ENCODE measurements at places on chromosomes 6 and 20. TPM values are rescaled to one million over a fixed set of nuclear protein-coding genes. Genes with fewer than 3 reads are reported as not detected.

DNA sequence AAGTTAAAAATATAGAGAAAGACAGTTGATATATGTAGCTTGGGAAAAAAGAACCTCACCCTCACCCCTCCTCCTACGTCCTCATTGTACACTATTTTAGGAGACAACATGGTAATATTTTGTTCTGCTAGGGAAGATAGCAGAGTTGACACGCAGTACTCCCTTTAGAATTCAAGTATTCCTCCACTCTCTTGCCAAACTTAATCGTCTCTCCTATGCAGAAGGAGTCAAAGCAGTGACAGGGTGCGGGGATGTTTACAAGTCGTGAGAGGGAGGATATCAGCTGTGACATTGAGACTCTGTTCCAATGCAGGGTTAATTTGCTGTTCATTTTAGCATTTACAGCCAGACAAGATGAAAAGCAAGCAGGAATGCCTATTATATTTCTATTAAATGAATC, 97.5 kb downstream of the SOBP start:
- no peaks in the 10 kb centered on the region for H3K27me3 ChIP-seq
- no peak overlapping the region for H3K27ac ChIP-seq
- no peak overlapping the region for H3K4me3 ChIP-seq
- no peaks in the 10 kb centered on the region for H3K36me3 ChIP-seq
- peaks cover 19% of the 10 kb centered on the region for H3K4me1 ChIP-seq

- H3K4me1 ChIP-seq: no peaks in the 10 kb centered on the region
- H3K27ac ChIP-seq: no peak overlapping the region
- H3K36me3 ChIP-seq: no peaks in the 10 kb centered on the region
- no peaks in the 10 kb centered on the region for H3K27me3 ChIP-seq
- DNase-seq: no peak
Measured at GRCh38 chr6:140636908-140637402, 1262.5 kb upstream of the CITED2 start.

DNA sequence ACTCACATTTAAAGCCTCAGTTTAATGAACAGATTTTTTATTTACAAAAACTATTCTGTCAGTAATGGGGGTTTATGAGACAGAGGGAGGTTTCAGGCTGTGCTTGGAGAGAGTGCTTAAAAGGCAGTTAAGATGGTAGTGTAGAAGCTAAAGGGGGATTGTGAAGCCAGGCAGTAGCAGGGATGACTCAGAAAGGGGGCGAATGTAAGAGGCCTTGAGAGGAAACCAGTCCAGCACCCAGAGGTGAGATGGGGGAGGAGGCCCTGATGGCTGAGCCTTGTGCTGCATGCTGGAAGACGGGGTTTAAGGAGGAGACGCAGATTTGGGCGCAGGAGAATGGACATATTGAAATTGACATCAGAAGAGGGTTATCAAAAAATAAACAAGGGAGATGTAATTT, 6.6 kb upstream of the SERPINB9 start:
- no peak overlapping the region for H3K27ac ChIP-seq
- no peak overlapping the region for H3K4me3 ChIP-seq
- no peak for DNase-seq
- no peaks in the 10 kb centered on the region for H3K4me1 ChIP-seq
- no peaks in the 10 kb centered on the region for H3K36me3 ChIP-seq

TAB2 gene
- 70.9 TPM for total RNA-seq

TMEM170B gene
- 10.7 TPM for total RNA-seq

Measured in psoas muscle (tissue), 8 donors.